Kidney (tissue), 22 donors: ENCODE measurements at places on chromosomes 7 and 10. TPM values are rescaled to one million over a fixed set of nuclear protein-coding genes. Genes with fewer than 3 reads are reported as not detected.

KCNMA1 gene
- 4.2 TPM for polyA plus RNA-seq

AZGP1 gene
- polyA plus RNA-seq, result 198 TPM

TRIL gene
- polyA plus RNA-seq, result 4.2 TPM

CARD11 gene
- 0.22 TPM for polyA plus RNA-seq

DPCD gene
- 63.1 TPM for polyA plus RNA-seq

DGKI gene
- 2.5 TPM for polyA plus RNA-seq

NAMPT gene
- 16.5 TPM for polyA plus RNA-seq

TES gene
- polyA plus RNA-seq, result 21.5 TPM
